ENCODE measurements at places on chromosomes 7 and 10. TPM values are rescaled to one million over a fixed set of nuclear protein-coding genes. Genes with fewer than 3 reads are reported as not detected.

DNA sequence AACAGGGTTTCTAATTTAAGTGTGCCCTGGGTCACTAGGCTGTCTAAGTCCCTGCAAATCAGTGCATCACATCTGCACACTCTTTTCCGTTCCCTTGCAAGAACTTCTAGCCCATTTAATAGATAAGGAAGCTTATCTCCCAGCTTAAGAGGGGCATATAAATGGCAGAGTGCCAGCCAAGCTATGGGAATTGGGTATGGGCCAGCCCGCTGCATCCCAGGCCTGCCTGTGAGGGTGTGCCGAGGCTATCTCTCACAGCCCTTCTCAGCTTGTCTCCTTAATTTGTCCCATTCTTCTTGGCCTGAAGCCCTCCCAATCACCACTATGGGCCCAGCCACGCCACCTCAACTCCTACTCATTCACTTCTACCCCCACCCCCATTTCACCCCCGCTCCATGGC is 14.7 kb downstream of the AQP1 start:
- no peak for DNase-seq

GRCh38 chr10:50387732-50388073 is 136.4 kb upstream of the ASAH2 start:
- DNase-seq = no peak

GRCh38 chr10:79329529-79329928 is 17.7 kb upstream of the PPIF start:
- no peak for DNase-seq

- DNase-seq = no peak
These were observed 15.7 kb upstream of the CDK1 start for GRCh38 chr10:60762554-60762953.

The PRDX3 gene
- polyA plus RNA-seq = 125 TPM

The HOXA10 gene
- not detected for polyA plus RNA-seq

The GIMAP6 gene
- 115 TPM for polyA plus RNA-seq

The NRBF2 gene
- polyA plus RNA-seq = 31.8 TPM
